ENCODE measurements at places on chromosomes 7 and 10.

DNA sequence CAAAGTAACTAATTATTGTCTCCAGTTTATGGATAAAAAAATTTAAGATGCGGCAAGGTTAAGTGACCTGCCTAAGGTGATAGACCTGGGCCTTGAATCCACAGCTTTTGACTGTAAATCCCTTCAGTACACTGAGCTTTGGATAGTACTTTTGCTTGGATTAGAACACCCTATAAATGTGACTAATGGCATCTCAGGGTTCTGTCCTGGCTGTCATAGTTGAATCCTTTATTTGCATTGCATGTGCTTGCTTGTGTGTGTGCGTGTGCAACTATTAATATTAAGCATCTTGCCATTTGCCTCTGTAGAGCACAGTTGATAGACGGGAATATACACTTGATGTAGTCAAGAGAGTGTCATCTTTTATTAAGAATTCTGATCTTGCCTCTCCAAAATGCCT is 228.0 kb downstream of the AUTS2 start:
- DNase-seq: no peak

GRCh38 chr7:142616121-142616643 is 133.1 kb upstream of the PRSS1 start:
- no peak for DNase-seq

DNA sequence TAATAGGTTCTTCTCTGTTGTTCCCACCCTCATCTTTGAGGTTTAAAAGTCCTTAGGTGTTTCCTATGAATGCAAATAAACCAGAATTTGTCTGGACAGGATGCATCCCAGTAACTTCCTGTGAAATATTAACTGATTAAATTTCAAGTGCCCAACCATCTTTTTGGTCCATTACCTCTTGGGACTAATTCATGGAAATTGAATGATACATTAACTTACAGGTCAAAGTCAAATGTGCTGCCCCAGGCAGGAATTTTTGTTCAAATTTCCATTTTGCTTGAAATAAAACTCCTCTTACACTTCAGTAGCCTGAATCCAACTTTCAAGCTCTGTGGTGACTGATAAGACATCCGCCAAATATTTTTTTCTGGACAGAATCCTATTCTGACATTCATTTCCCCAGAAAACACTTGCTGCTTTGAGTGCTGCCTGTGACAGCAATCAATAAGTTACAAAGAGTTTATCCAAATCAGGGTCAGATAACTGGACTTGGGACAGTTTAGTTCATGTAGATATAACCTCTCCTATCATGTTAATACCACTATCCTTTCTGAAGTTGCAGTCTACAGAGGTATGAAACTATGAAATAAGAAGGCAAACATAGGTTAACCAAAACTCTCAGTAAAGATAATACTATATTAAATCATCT is 383.5 kb downstream of the POM121L12 start:
- DNase-seq: no peak

DNA sequence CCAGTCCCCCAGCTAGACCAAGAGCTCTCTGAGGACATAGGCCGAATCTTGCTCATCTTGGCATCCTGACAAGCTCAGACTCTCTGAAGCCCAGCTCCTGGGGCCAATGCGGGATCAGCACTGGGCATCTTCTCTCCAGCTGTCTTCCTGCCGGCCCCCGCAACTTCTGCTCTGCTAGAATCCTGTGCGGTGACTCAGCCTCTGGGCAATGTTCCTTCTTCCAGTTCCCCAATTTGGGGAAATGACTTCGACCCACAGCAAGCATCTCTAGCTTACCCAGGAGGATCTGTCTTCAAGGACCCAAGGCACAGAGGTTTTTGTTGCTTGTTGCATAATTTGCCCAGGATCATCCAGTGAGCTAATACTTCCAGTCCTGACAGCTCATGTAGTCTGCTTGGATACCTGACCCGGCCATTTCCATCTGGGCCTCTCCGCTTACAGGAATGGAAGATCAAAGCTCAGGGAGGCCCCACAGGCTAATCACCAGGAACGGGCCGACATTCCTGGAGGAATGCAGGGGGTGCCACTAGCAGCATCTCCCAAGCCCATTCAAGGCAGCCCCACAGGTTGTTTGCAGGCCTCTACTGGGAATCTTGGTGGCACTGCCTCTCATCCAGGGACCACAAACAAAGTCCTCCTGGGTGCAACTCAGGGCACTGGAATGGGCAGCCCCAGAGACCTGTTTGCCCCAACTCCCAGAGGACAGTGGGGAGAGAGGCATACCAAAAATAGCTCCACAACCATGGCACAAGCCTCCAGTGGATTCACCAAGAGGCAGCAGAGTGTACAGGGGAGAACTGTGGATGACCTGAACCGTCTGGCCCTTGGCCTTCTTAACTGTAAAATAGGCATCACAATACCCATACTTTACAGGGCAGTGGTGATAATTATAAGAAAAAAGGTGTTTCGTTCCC is 151.9 kb downstream of the NEURL1 start:
- DNase-seq: peak; percentile 93

GRCh38 chr7:10632712-10633111 is 341.0 kb upstream of the PHF14 start:
- DNase-seq: no peak

DNA sequence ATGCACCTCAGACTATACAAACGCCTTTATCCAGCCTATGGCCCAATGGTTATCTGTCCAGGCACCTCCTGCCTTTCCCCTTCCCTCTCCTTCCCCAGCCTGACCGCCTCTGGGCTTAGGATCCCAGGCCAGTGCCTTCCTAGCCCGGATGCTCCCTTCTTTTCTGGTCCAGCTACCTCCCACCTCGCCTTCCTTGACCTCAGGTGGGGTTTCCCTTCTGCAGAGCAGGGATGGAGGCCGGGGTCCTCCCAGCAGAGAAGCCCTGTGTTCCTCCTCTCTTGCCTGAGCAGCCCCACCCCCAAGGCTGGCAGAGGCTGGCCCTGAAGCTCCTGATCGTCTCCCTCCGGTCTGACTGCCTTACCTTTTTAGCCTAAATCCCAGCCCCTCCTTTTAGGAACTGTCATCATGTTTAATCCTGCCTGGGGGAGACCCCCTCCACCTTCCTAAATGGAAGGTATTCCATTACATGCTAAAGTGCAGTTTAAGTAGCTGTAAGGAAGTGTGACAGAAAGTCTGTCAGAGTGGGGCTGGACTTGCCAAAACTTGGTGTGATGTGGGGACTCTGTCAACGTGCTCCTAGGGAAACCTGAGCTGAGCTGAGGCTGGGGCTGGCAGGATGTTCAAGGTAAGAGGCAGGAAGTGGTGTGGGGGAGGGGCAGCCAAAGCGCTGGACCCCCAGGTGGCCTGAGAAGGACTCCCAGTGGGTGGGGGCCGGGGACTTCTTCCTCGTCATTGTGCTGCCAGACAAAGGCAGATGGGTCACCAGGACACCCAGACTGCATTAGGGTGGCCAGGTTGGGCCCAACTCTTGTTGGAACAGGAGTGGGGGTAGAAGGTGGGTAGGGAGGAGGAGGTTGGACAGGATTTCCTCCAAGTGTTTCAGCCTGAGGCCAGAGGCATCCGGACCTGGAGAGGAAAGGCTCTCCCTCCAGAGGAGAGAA is 39.5 kb downstream of the LBX1 start:
- no peak for DNase-seq

GRCh38 chr10:33524966-33525365 is 190.5 kb upstream of the NRP1 start:
- peak; percentile 6 for DNase-seq

- no peak for DNase-seq
Observed at GRCh38 chr7:108069646-108070045, 60.5 kb downstream of the LAMB4 start.

DNA sequence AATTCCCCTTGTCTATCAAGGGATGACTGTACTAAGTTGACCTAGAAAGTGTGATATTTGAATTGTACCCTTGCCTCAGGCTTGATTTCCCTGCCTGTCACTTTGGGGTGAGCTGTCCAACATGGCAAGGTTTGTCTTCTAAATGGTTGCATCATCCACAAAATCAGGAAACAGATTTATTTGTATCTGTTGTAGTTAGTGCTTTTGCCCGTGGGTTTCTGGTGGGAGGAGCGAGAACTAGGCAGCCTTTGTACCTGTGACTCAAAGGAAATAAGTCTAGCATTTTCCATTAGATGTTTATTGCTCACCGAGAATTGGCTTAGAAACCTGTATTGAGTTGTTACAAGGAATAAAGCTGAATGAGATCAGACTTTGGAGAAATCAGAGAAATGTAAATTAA is 650.8 kb downstream of the LRMDA start:
- DNase-seq: no peak

GRCh38 chr10:29836396-29836795 is 201.6 kb upstream of the SVIL start:
- no peak for DNase-seq

- DNase-seq: no peak
Observed at GRCh38 chr7:111010798-111011197, 80.1 kb upstream of the LRRN3 start.

- DNase-seq: no peak
Observed at GRCh38 chr10:119061352-119061751, 19.3 kb downstream of the EIF3A start.

- peak; percentile 30 for DNase-seq
Observed at GRCh38 chr10:92420546-92421275, 129.7 kb downstream of the MARCHF5 start.

GRCh38 chr10:89795840-89796239 is 94.5 kb downstream of the KIF20B start:
- DNase-seq: no peak

All from inflammatory macrophage treated with lipopolysaccharide for 4 hours (primary cell).